ENCODE measurements at places on chromosomes 2 and 18.

DNA sequence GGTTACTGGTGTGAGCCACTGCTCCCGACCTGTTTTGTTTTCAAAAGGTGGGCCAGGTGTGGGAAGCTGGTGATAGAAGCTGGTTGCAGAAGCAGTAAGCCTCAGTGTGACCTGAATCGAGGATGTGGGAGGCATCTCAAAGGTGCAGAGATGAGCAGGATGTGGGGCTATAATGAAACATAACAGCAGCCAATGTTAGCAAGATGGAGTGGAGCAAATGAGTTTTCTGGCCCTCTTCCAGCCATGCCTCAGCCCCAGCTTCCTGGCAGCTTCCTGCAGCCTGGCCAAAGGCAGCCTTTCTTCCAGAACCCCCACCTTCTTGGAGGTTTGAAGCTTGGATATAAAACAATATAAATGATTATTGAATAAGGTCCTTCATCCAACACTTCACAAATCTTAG is 184.8 kb downstream of the NCK2 start:
- no peak for DNase-seq

DNA sequence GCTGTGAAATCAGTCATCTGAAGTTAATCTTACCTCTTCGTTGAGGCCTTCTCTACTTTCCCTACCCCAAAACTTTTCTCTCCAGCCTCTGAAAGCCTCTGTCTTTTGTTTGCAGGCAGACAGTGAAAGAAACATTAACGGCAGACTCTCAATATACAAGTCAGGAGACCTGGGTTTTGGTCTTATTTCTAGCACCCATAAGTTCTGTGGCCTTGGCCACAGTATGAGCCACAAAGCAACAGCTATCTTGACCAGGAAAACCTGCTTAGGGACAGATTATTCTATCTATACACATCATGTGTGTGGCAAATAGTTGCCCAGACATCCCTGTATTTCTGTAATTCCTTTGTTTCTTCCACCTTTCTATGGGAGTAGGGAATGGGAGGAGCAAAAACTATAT is 318.3 kb downstream of the AGPS start:
- no peak for DNase-seq

DNA sequence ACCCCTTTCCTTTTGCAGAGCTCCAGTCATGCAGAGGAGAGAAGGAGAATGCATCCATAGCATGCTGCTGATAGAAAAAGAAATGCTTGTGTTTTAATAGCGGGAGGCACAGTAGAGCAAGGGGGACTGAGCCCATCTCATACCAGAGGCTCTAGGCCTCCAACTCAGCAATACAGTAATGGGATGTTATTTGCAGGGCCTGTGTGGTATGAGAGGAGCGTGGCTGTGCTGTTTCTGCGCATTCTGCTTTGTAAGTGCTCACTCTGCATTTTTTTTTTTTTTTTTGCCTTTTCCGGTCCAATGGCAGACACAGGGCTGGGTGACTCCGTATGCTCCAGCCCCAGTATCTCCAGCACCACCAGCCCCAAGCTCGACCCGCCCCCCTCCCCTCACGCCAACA is 200.0 kb downstream of the GBX2 start:
- DNase-seq, result no peak

DNA sequence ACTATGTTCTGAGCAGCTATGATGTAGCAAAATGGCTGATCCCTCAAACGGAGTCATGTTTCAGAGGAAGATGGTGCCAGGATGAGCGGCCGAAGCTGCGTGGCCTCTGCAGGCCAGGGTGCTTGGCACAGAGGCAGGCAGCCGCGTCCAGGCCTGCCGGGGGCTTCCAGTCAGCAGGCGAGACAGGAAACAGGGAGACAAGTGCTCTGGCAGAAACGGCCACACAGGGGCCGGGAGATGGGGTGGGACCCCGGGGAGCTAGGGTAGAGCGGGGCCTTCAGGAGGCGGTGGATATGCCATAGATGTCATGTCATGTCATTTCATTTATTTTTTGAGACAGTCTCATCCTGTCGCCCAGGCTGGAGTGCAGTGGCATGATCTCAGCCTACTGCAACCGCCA is 50.7 kb downstream of the EIPR1 start:
- DNase-seq, result no peak

DNA sequence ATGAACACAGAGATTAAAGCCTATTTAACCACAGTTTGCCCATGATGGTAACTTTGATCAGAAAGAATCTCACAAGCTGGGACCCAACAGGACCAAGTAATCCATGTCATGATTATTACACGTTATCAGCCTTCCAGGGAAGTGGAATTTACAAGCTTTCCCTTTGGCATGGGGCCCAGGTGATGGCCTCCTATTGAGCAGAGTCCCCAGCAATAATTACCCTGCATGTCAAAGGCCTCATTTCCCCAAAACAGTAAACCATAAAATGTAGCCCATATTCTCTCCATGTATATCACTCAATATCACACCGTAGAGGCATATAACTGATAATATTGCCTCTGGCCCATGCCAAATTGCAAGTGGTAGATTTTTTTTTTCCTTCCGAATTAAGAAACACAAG is 38.9 kb downstream of the PRKRA start:
- DNase-seq, result no peak

GRCh38 chr2:237624565-237624964 is 2.8 kb upstream of the LRRFIP1 start:
- DNase-seq, result no peak

DNA sequence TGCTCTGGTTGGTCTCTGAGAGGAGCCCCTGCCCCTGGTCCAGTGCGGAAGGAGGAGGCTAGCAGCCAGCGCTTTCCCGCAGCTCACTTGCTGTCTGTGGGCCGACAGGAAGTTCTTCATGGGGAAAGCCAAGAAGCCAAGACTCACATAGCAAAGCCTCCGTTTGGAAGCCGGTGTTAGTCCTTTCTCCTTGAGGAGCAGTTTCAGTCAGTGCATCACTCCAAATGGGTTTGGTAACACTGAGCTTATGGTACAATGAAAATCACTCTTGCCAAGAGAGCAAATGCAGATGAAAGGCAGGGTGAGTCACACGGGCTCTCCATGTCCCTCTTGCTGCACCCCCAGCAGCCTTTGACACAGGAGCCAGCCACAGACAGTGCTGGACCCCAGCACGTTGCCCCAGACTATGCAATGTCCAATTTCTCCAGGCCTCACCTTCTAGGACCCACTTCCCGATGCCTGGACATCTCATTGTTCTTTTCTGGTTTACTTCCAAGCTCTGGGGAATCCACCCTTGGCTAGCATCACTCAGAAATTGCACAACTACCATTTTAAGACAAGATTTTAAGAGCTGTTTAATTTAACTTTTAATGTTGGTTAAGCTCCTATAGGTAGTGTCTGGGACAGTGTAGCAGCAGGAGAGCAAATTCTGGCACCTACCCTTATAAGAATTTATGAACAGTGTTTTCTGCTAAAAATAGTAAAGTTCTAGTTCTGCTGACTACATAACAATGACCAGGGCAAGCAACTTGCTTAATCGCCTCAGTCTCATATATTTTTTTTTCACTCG is 174.9 kb downstream of the ASB1 start:
- DNase-seq, result no peak

GRCh38 chr2:54330926-54331835 is 75.2 kb upstream of the TSPYL6 start:
- no peak for DNase-seq

DNA sequence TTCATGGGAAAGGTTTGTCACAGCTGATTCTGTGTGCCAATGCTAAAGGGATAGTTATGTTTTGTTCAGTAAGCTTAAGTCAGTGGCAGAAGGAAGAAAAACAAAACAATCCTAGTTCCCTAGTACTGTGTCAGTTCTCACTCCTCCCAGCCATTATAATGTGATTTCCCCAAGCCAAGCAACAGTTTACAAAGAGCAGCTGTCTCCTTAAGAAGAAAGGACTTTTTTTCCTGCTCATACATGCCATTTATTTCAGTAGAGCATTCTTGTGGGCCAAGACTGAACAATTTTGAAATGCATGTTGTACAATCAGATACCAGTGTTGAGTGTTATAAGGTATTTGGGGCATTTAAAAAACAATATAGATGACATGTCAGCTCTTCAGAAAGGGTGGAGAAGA is 52.1 kb downstream of the NEMP2 start:
- DNase-seq, result no peak

DNA sequence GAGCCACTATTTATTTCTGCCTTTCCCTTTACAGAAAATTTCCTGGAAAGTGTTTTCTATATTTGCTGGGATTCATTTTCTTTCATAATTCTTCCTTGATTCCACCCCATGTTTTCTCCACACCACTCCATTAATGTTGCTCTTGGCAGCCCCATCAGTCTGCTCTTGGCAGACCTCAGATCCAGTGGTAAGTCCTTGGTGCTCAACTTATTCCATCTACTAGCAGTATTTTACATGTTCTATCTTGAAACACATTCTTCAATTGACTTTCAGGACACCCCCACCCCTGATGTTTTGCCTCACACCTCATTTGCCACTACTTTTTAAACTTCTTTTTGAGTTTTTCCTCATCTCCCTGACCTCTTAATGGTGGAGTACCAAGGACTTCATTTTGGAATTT is 65.0 kb downstream of the HNMT start:
- DNase-seq, result no peak

- DNase-seq, result no peak
Measured at GRCh38 chr18:3036108-3036507, 23.2 kb upstream of the LPIN2 start.

DNA sequence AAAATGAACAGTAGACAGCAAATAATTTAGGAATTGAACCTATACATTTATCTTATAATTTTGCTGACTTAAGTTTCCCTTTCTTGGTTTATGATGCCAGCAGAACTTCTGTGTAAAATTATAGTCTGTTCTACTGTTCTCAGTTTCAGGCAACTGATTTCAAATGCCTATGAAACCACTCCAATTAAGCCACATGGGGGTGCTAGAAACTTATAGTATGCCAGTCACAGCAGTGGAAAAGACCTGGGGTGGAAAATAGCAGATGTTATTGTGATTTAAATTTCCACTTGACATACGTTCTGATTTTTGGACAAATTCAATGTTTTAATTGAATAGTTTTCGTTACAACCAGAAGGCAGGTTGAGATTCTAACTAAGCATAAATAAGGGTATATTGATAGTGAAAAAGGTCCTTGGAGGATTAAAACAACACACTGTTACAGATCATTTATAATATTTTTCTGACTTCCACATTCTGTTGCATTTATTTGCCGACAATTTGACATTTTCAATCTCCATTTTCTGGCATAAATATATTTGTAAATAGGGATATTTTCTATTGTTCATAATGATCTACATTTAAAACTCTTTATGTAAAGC is 61.4 kb downstream of the CPS1 start:
- no peak for DNase-seq

- DNase-seq, result no peak
Measured at GRCh38 chr18:12053289-12053688, 40.4 kb upstream of the ANKRD62 start.

GRCh38 chr18:71899707-71900472 is 644.3 kb downstream of the CBLN2 start:
- DNase-seq, result no peak

DNA sequence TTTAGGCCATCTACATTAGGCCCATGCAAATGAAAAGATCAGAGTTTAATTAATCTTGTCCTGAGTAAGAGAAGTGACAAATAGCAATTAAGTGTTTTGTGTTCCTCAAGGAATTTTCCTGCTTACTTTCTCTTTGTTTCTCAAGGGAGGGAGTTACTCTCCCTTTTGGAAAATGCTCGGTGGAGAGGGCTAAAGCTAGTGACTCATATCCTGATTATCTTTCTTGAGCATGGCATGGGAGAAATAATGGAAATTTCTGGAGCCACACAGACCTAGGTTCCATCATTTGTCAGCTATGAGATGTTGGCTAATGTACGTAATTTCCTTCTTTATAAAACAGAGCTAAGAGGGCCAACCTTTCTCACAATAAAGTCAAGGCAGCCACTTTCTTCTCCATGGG is 177.1 kb downstream of the ETAA1 start:
- DNase-seq, result no peak

- no peak for DNase-seq
Measured at GRCh38 chr18:77039196-77040130, 93.1 kb downstream of the MBP start.

GRCh38 chr18:7844017-7844416 is 276.9 kb downstream of the PTPRM start:
- no peak for DNase-seq

- no peak for DNase-seq
Measured at GRCh38 chr2:128526455-128526976, 207.8 kb upstream of the HS6ST1 start.

Data from stimulated activated CD4-positive, alpha-beta T cell treated with anti-CD3 and anti-CD28 coated beads, Interleukin-4, amount 100 ng/mL, for 48 hours (primary cell).